Stimulated activated CD8-positive, alpha-beta memory T cell treated with anti-CD3 and anti-CD28 coated beads, Interleukin-15, amount 100 ng/mL, for 1 hour (primary cell): ENCODE measurements at places on chromosomes 13 and 19.

GRCh38 chr13:23453132-23453531, 19.6 kb upstream of the SACS start:
- no peak for DNase-seq

- no peak for DNase-seq
Measured at GRCh38 chr19:5070930-5071329, 102.0 kb downstream of the KDM4B start.

GRCh38 chr19:23415561-23416191, 20.4 kb upstream of the ZNF91 start:
- DNase-seq, result no peak

DNA sequence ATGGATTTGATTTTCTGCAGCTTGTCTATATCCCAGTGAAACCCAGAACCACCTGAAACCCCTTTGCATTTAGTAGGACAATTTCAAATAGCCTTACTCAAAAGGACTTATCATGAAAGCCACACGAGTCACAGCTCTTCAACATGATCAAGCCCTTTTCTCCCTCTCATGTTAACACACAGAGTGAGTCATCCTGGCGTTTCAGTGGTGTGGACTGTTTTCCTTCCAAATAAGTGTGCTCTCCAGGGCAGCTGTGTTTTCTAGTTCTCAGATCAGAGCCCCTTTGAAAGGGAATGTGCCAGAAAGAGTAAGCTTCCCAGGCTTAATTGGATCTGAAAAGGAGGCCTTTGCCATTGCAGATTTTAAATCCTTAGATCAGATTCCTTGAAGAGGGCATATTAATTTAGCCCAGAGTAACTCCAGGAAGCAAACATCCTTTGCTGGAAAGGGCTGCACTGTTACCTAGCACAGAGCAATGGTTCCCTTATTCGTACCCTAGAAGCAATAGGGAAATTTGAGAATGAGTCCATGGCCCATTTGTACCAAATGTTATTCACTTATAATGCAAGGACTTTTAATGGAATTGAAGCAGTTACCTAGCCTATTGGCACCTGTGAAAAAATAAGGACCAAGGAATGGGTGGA, 51.3 kb downstream of the ERICH6B start:
- DNase-seq, result no peak

GRCh38 chr19:31397308-31397707, 48.1 kb upstream of the TSHZ3 start:
- no peak for DNase-seq

- peak; percentile 14 for DNase-seq
Measured at GRCh38 chr19:18233224-18233825, 7.1 kb upstream of the PDE4C start.

GRCh38 chr13:113053801-113054604, 51.6 kb upstream of the F7 start:
- DNase-seq, result no peak
